ENCODE measurements at places on chromosomes 2 and 18. TPM values are rescaled to one million over a fixed set of nuclear protein-coding genes. Genes with fewer than 3 reads are reported as not detected.

GRCh38 chr2:215748446-215748845, 264.9 kb downstream of the MREG start:
- no peaks in the 10 kb centered on the region for H3K27me3 ChIP-seq
- H3K36me3 ChIP-seq, result no peaks in the 10 kb centered on the region
- peak overlapping the region; percentile 11 for H3K27ac ChIP-seq
- peaks cover 26% of the 10 kb centered on the region for H3K4me1 ChIP-seq
- H3K4me3 ChIP-seq, result no peak overlapping the region

ZNF892 gene
- 4.0 TPM for total RNA-seq

GRCh38 chr2:147524912-147525311, 319.9 kb upstream of the ACVR2A start:
- no peak overlapping the region for H3K4me3 ChIP-seq
- no peak overlapping the region for H3K27ac ChIP-seq
- H3K27me3 ChIP-seq, result no peaks in the 10 kb centered on the region
- no peak for DNase-seq
- no peaks in the 10 kb centered on the region for H3K4me1 ChIP-seq

DNA sequence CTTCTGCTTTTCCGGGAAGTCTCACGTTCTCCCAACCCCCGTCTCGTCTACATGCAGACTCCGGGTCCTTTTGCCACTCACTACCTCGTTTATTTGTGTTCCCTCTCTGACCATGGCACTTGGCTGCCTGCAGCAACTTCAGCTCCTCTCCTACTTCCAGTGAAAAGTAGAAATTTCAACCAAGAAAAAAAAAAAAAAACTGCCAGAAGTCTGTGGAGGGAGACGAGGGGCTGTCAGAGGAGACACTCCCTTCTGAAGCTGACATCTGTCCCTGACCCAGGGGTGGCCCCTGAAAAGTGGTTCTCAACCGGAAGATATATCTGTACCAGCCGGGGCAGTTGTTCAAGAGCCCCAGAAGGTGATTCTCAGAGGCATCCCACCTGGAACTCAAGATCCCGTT, 742 bp upstream of the MYO5B start:
- no peak overlapping the region for H3K27ac ChIP-seq
- peak overlapping the region; percentile 71 for H3K4me3 ChIP-seq

- H3K4me1 ChIP-seq, result peaks cover 60% of the 10 kb centered on the region
- H3K4me3 ChIP-seq, result no peak overlapping the region
- H3K27me3 ChIP-seq, result no peaks in the 10 kb centered on the region
Measured at GRCh38 chr2:20526160-20526559, 79.3 kb downstream of the RHOB start.

DNA sequence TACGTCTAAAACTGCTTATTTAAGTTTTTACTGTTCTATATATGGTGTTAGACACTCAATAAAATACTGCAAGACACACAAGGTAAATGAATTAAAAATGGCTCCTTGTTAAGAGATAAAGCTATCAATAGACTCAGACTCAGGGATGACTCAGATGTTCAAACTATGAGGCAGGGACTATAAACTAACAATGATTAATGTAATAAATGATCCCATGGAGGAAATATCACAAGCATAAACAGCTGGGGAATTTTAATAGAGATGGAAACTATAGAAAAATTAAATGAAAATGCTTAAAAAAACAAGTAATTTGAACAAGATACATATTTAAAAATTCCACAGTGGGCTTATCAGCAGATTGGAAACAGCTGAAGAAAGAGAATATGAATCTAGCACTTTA, 650.8 kb downstream of the DCDC2C start:
- no peak overlapping the region for H3K4me3 ChIP-seq
- H3K4me1 ChIP-seq, result no peaks in the 10 kb centered on the region
- H3K27me3 ChIP-seq, result no peaks in the 10 kb centered on the region
- no peak for DNase-seq

DNA sequence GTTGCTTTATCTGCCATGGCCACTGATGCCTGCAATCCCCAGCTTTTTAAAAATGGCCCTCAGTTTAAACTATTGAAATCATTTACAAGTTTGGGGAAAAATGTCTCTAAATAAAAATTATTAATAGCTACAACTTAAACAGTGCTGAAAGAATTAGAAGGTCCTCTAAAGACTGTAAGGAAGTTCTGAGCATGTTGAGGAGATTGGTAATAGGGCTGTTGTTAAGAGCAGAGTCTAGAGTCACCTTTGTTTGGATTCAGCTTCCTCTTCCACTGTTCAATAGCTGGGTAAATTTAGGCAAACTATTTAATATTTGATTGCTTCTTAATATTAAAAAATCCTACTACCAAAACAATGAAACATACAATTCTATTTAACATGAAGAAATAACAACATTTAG, 1127.1 kb upstream of the DDX18 start:
- H3K4me3 ChIP-seq, result no peak overlapping the region
- no peak for DNase-seq
- no peaks in the 10 kb centered on the region for H3K4me1 ChIP-seq
- H3K27me3 ChIP-seq, result no peaks in the 10 kb centered on the region

GRCh38 chr18:2707551-2708168, 52.1 kb downstream of the SMCHD1 start:
- H3K36me3 ChIP-seq, result peaks cover 85% of the 10 kb centered on the region
- H3K4me1 ChIP-seq, result no peaks in the 10 kb centered on the region
- no peak overlapping the region for H3K4me3 ChIP-seq
- H3K27me3 ChIP-seq, result no peaks in the 10 kb centered on the region
- H3K27ac ChIP-seq, result no peak overlapping the region

GRCh38 chr2:45612731-45613130, 1.7 kb upstream of the SRBD1 start:
- H3K4me1 ChIP-seq, result peaks cover 24% of the 10 kb centered on the region
- H3K27ac ChIP-seq, result no peak overlapping the region
- H3K36me3 ChIP-seq, result no peaks in the 10 kb centered on the region

CYS1 gene
- 3.3 TPM for total RNA-seq

- no peaks in the 10 kb centered on the region for H3K4me1 ChIP-seq
- H3K36me3 ChIP-seq, result no peaks in the 10 kb centered on the region
- no peak overlapping the region for H3K27ac ChIP-seq
- no peak overlapping the region for H3K4me3 ChIP-seq
- DNase-seq, result no peak
- no peaks in the 10 kb centered on the region for H3K27me3 ChIP-seq
Measured at GRCh38 chr2:142599504-142599903, 278.0 kb upstream of the KYNU start.

DNA sequence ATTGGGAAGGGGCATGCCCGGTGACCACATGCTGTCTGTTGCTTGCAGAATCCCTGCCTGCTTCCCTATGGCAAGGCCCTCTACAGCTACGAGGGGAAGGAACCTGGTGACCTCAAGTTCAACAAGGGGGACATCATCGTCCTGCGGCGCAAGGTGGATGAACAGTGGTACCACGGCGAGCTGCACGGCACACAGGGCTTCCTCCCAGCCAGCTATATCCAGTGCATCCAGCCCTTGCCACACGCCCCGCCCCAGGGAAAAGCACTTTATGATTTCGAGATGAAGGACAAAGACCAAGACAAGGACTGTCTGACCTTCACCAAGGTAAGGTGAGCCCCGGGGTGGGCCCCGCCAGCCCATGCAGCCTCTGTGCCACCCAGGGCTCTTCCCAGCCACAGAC, 218.6 kb downstream of the SH3RF3 start:
- H3K27ac ChIP-seq, result no peak overlapping the region
- no peak for DNase-seq
- H3K4me1 ChIP-seq, result peaks cover 49% of the 10 kb centered on the region
- H3K27me3 ChIP-seq, result no peaks in the 10 kb centered on the region

LHCGR gene
- 0.16 TPM for total RNA-seq

DNA sequence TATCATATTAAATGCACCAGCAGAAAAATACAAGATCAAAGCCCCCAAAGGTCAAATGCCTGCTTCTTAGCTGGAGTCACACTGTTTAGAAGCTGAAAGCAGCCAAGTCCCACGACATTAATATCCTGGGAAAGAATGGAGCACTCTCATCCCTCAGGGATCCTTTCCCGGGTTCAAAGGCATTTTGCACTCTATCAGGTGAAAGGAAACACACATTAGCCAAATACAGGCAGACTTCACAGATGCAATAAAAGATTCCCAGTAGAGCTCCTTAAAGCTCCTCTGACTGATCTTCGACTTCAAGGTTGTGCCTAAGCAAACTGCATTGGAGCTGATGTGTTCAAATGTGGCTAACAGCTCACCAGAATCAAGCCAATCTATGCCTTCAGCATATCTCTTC, 158.4 kb downstream of the RNF152 start:
- H3K27ac ChIP-seq, result peak overlapping the region; percentile 85
- H3K4me1 ChIP-seq, result peaks cover 46% of the 10 kb centered on the region

- H3K27ac ChIP-seq, result peak overlapping the region; percentile 76
- H3K4me3 ChIP-seq, result no peak overlapping the region
- peaks cover 97% of the 10 kb centered on the region for H3K4me1 ChIP-seq
- H3K27me3 ChIP-seq, result no peaks in the 10 kb centered on the region
Measured at GRCh38 chr2:40403233-40403836, 48.6 kb downstream of the SLC8A1 start.

DNA sequence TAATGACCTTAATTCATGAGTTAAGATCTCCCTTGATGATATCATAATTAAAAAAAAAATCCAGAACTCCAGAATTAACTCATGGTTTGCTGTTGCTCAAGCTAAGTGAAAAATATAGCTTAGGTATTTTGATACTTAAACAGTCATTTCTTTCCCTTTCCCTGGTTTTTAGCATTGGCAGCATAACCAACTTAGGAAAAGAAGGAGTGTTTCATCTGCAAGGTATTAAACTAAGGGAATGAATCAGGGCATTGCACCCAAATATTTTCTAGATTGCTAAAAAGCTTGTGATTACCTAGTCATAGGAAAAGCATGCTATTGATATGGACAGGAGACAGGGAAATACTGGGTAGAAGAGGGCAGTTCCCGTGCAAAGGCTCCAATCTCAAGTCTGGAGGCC, 207.2 kb downstream of the LRP1B start:
- H3K4me1 ChIP-seq, result no peaks in the 10 kb centered on the region
- H3K27ac ChIP-seq, result no peak overlapping the region
- no peaks in the 10 kb centered on the region for H3K27me3 ChIP-seq
- no peak overlapping the region for H3K4me3 ChIP-seq

CYP20A1 gene
- total RNA-seq, result 11.9 TPM

- no peak for DNase-seq
- H3K36me3 ChIP-seq, result no peaks in the 10 kb centered on the region
- no peaks in the 10 kb centered on the region for H3K4me1 ChIP-seq
- no peaks in the 10 kb centered on the region for H3K27me3 ChIP-seq
- no peak overlapping the region for H3K27ac ChIP-seq
- no peak overlapping the region for H3K4me3 ChIP-seq
Measured at GRCh38 chr2:162734287-162734686, 104.3 kb downstream of the KCNH7 start.

BABAM2 gene
- 58.9 TPM for total RNA-seq

DNA sequence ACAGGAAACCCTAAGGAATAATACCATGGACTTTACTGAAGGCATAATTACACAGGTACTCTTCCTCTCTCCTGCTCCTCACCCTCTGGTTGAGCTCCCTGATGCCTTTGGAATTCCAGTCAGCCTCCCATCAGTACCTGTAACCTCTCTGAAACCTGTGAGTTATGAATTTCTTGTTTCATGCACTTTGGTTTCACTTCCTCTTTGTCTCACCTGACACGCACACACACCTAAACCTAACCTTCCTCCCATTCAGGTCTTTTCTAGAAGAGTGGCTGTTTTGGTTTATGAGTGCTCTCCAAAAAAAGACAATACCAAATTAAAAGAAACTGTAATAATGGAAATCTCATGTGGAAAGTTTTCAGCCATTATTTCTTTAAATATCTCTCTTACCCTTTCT, 451.3 kb upstream of the VWC2L start:
- no peaks in the 10 kb centered on the region for H3K27me3 ChIP-seq
- H3K4me3 ChIP-seq, result no peak overlapping the region
- no peak for DNase-seq
- no peaks in the 10 kb centered on the region for H3K4me1 ChIP-seq

DNA sequence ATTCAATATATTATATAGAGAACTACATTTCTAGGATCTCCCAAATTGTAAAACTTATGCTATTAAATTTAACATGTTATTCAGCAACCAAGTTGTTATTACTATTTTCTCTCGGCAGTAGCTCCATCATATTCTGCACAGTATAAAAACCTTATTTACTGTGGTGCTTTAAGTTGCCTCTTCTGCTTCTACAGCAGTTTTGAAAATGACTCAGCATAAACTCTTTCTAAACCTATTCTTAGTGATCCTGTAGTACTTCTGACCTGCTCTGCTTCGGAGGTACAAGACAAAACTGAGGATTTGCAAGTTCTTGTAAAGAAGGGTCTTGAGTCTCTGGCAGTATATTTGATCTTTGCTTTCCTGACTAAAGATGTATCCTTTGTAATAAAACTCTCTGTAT, 567.2 kb downstream of the TMX3 start:
- H3K27me3 ChIP-seq, result no peaks in the 10 kb centered on the region
- no peaks in the 10 kb centered on the region for H3K36me3 ChIP-seq
- DNase-seq, result no peak
- H3K4me1 ChIP-seq, result no peaks in the 10 kb centered on the region
- no peak overlapping the region for H3K4me3 ChIP-seq

DUSP11 gene
- 10.6 TPM for total RNA-seq

GRCh38 chr2:241733391-241734207, 831 bp upstream of the D2HGDH start:
- H3K27me3 ChIP-seq, result no peaks in the 10 kb centered on the region
- peak overlapping the region; percentile 85 for H3K4me3 ChIP-seq
- no peaks in the 10 kb centered on the region for H3K36me3 ChIP-seq
- H3K4me1 ChIP-seq, result peaks cover 30% of the 10 kb centered on the region

MAP3K19 gene
- total RNA-seq, result not detected

DNA sequence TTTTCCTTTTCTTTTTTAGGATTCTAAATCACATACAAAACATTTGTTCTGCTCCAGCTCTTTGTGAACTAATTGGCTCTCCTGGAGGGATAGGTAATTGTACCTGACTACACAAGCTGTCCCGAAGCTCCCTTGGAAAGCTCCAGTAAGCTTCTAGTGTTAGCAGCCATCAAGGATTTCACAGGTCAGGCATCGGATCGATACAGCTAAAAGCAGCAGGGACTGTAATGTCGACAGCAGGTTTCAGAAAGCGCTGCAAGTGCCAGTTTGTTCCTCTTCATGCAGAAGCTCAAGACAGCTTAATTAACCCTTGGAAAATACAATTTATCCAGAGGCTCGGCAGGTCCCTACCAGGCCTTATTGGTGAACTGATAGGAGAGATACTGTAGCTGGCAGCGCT, 87.2 kb upstream of the VRK2 start:
- H3K4me3 ChIP-seq, result no peak overlapping the region
- no peak for DNase-seq
- H3K36me3 ChIP-seq, result no peaks in the 10 kb centered on the region

PROKR1 gene
- not detected for total RNA-seq

- no peak for DNase-seq
- H3K27me3 ChIP-seq, result peaks cover 24% of the 10 kb centered on the region
- H3K4me3 ChIP-seq, result no peak overlapping the region
Measured at GRCh38 chr2:45105050-45105582, 95.9 kb upstream of the SIX2 start.

GBX2 gene
- not detected for total RNA-seq

ALPP gene
- total RNA-seq, result not detected

USP37 gene
- 5.7 TPM for total RNA-seq

KIF1A gene
- 2.0 TPM for total RNA-seq

DSG4 gene
- total RNA-seq, result not detected

KIAA2012 gene
- not detected for total RNA-seq

Data from left ventricle myocardium inferior (tissue), 1 donor.